ENCODE measurements at places on chromosomes 5 and 9. TPM values are rescaled to one million over a fixed set of nuclear protein-coding genes. Genes with fewer than 3 reads are reported as not detected.

DNA sequence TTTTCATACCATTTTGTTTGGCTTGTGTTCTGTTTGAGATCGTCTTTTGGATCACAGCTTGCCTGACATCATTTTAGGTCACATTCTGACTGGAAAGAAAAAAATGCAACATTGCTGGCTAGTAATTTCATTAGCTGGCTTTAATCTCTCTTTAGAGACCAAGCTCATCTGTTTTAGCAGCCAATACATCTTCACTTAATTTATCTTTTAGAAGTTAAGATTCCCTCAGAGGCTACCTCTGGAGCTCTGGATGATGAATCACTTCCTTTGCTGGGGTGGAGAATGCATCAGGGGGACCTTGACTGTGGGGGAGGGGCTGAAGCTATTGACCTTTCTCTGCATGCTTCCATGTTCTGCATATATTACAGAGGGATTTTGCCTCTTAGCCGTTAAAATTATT, 181.5 kb upstream of the OTULINL start:
- no peak for ATAC-seq

GRCh38 chr5:36158144-36158543, 6.2 kb downstream of the SKP2 start:
- ATAC-seq, result no peak

DNA sequence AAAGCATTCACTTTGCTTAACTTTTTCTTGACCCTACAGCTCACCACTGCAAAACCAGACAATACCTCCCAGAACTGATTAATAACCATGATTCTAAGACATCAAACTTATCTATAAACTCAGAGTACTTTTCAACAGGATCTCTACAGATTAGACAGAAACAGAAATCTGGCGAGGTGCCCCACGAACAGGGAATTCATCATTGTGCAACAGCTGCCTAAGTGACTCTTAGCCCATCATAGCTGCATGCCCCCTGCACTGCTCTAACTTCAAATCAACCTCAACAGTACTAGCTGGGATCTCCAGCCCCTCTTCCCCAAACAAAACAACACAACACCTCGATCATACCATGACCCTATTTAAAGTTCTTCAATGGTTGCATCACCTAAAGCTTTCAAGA, 16.1 kb upstream of the COL23A1 start:
- no peak for ATAC-seq

- peak; percentile 59 for ATAC-seq
Observed at GRCh38 chr5:78648359-78649210, at the start of gene LHFPL2. TSS of gene LHFPL2 (minus strand) at chr5:78648772. CDS start at chr5:78510213, 138,559 bp downstream.

DNA sequence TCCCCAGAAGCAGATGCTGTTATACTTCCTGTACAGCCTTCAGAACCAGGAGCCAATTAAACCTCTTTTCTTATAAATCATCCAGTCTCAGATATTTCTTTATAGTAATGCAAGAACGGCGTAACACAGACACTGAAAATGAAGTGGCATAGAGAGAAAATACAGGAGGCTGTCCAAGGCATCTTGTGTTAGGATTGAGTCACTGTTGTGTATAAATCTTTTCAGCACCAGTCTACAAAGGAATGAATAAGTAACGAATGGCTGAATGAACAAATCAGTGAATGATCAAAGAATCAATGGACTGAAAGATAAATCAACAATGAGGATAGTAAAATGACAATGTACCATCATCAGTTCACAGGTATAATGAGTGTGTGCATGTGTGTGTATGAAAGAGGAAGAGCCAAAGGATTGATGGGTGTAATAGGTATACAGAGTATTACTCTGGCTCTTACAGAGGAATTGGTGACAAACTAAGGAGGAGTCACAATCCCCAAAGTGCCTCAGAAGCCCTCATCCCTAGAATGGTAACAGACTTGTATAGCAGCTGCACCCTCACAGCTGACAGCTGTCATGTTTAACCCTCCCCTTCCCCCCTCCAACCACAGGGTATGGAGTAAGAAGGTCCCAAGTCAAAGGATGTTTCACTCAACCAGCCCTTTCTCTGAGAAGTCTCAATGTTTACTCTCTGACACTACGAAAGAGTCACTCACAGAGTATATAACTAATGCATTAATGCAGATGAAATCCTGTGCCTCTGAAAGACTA, 29.8 kb upstream of the MIER3 start:
- no peak for ATAC-seq

DNA sequence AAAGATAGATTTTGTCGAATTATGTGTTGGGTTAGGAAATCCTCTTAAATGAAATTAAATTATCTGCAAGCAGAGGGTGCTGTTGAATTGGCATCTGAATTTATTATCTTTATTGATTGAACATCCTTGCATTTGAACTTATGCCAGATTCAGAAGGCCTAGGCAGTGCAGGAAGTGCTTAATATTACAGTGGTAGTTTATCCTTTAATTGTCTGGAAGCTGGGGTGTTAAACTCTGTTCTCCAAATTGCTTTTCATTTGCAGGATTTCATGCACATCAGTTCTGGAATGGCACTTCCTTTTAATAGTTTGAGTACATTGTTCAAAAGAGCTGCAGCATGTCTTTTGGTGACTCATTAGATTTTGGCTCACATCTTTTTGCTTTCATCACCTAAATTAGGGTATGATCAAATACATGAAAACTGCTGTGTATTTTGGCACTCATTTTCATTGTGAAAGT, 186.3 kb downstream of the KDM4C start:
- ATAC-seq, result no peak

Gene SCGB3A2
- not detected for total RNA-seq

Gene TUSC1
- not detected for total RNA-seq
